Fibroblast of skin of back (primary cell): ENCODE measurements at places on chromosomes 5 and 9.
A peak's percentile ranks its signal among the peaks of the same experiment; 100 is the strongest.

DNA sequence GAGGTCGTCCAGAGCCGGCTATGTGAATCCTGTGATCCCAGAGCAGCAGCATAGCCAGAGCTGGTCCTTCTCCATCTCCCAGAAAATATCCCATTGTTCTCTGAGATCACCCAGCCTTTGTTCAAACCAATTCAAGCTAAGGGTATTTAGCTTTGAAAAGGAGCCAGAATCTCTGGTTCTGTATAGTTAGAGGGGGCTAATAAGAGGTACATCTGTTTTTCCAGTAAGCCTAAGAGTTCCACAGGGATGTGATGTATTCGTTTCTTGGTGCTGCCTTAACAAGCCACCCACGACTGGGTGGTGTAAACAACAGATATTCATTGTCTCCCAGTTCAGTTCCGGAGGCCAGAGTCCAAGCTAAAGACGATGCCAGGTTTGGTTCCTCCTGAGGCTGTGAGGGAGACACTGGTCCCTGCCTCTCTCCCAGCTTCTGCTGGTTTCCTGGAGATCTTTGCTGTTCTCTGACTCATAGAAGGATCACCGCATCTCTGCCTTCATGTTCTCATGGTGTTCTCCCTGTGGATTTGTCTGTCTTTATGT, 344.8 kb downstream of the MTRR start:
- no peak for DNase-seq

GRCh38 chr9:81423589-81424326, 265.6 kb downstream of the TLE1 start:
- DNase-seq, result peak; percentile 17

DNA sequence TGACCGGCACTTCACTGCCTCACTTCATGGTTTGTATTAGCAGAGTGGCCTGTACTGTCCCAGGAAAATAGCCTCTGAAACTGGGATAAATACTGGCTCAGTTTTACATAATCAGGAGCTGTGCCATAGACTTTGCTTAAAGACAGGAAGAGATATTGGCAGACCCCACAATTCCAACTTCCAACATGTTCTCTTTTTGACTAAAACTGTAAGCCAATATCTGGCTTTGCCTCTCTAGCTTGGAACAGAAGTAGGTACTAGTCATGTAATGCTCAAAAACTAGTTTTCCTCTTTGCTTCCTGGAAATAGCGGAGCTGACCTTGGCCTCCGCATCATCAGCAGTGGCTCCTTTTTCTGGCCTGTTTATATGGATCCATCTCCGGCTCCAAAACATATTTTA, 276.9 kb downstream of the CDH9 start:
- no peak for DNase-seq

DNA sequence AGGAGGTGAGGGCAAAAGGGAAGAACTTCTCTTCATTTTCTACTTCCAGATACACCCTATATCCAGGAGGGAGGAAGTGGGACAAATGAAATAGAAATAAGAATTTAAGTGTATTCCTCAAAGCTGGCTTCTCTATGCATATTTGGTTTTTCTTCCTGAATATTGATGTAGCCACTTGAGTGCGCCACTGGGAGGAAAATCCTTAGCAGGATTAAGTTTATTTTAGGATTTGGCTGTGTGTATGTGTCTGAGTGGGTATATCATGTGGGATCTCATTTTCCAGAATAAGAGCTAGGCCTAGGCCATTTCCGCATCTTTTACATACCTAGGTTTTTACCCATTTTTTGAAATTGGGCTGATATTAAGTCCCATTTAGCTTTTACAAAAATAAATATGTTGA, 42.5 kb downstream of the MAP1B start:
- no peak for DNase-seq

- DNase-seq, result no peak
Measured at GRCh38 chr9:37732952-37733351, 20.7 kb upstream of the TRMT10B start.

GRCh38 chr5:67301285-67301903, 104.8 kb upstream of the CD180 start:
- DNase-seq, result peak; percentile 95

- DNase-seq, result no peak
Measured at GRCh38 chr5:56310711-56311204, 77.6 kb upstream of the ANKRD55 start.

- peak; percentile 68 for DNase-seq
Measured at GRCh38 chr9:112029921-112030444, 133.4 kb downstream of the UGCG start.

DNA sequence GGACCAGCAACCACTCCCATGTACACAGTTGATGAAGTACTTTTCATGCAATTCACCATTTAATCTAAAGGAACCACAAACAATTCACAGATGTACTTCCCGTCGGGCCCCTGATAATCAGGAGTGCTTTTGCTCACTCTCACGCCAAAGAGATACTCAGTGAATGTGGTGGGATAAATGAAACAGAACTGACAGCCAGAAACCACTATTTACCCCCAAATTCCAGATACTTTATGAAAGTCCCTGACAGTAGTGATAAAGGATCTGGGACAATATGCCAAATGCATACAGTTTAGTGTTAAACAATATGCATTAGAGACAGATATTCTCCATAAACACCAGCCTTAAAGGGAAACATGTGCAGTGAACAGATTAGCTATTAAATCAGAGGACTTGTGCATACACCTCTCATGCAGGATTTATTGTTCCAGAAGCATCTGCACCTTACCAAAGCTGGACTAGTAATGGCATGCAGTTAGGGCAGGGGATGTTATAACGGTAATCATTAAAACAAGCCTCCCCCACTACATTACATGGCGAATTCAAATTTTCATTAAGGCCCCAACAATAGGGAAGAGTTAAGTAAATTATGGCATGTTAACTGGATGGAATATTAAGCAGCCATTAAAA, 74.0 kb upstream of the SLC25A51 start:
- no peak for DNase-seq

- DNase-seq, result peak; percentile 51
Measured at GRCh38 chr5:36150676-36151433, 832 bp downstream of the LMBRD2 start.

DNA sequence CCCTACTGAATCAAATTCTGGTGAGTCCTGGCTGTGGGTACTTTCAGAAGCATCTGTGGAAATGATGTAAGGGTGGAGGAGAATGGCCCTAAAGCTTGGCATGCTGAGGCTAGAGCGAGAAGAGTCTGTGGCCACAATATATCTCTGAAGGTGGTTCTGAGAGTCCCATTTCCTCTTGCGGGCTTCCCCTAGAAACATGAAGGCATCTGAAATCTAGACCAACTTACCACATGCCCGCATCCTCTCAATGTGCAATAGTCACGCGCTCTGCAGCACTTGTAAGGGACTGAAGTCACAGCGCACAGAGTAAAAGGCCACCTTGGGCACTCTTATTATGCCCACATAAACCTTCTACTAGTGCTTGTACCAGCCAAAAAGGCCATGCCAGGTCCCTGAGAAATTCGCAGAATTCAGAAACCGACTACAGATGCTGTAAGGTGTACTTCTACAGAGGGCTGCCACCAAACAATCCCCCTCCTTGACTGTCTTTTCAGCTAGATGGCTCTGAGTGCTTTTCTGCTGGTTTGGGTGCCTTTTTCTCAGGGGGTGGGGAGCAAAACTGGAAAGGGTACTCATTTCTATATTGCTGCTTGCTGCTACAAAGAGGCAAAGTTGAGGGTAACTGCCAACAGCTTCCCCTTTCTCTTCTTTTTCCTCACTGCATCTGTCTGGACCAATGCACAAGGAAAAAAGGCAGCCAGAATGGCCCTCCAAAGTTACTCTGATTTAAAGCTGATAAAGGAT, 107.3 kb downstream of the ZDHHC21 start:
- DNase-seq, result no peak

- DNase-seq, result no peak
Measured at GRCh38 chr5:158487156-158487555, 612.6 kb downstream of the EBF1 start.

- peak; percentile 98 for DNase-seq
Measured at GRCh38 chr5:149561848-149562247, 10.6 kb upstream of the CSNK1A1 start.

GRCh38 chr9:133429214-133429613, 7.0 kb downstream of the ADAMTS13 start:
- DNase-seq, result no peak

DNA sequence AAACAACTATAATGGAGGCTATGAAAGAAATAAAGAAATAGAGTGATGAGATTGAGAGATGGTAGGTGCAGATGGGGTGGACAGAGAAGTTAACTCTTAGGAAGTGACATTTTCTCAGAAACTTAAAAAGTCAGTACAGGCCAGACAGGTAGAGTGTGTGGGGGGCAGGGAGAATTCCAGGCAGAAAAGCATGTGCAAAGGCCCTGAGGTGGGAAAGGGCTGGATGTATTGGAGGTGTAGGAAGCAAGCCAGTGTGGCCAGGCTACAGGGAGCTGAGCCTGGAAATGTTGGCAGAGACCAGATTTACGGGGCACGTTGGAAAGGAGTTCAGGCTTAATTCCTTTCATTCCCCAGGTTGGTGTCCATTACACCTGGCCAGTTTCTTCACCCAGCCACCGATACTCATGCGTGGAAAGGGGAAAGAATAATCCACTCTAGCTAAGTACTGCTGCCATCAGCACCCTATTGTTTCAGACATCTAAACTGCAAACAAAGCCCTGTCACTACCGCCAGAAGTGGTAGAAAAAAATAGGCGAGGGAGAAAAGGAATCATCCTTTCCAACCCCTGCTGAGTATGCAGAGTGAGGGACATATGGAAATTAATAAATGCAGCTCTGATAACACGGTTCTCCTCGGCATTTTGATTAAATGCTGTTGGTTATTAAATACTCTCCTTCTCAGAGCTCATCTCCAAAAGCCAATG, 116.8 kb upstream of the GPR151 start:
- DNase-seq, result no peak

- DNase-seq, result no peak
Measured at GRCh38 chr9:135255033-135255840, 167.8 kb downstream of the OLFM1 start.

GRCh38 chr5:86894056-86894455, 276.3 kb downstream of the COX7C start:
- no peak for DNase-seq

GRCh38 chr5:59274106-59274636, 619.4 kb downstream of the PDE4D start:
- DNase-seq, result no peak

GRCh38 chr5:153629027-153629895, 138.8 kb downstream of the GRIA1 start:
- DNase-seq, result peak; percentile 99

DNA sequence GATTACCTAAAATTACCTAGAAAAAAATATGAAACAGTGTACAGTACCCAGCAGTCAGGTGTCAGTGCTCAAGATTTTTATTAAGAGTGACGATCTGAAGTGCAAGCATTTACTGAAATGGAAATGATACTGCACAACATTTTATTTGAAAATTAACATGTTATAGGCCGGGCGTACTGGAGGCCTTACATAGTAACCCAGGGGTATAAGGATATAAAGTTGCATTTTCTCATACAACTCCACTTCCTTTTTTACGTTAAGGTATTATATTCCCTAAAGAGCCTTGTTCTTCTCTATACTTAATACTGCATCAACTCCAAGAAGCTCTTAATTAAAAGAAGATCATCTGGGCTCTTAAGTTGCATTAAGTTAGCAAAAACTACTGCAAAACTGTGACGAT, 3.3 kb downstream of the MAT2B start:
- DNase-seq, result no peak

- DNase-seq, result peak; percentile 69
Measured at GRCh38 chr5:34531751-34532360, 124.3 kb upstream of the RAI14 start.

DNA sequence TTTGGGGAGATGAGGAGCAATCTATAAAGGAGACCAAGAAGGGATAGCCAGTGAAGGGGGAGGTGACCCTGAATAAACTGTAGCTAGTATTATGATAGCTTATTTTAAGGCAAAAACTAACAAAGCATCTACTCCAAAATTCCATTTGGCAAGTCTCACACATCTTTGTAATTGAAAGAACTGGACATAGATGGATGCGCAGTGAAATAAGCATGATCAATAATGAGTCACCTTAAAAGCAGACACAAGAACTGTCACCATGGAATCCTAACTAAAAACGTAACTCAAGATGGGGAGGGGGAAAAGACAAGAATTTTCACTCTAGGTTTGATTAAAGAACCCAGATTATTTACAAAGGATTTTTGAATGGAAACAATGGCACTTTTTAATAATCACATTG, 164.5 kb downstream of the MED27 start:
- DNase-seq, result peak; percentile 79

DNA sequence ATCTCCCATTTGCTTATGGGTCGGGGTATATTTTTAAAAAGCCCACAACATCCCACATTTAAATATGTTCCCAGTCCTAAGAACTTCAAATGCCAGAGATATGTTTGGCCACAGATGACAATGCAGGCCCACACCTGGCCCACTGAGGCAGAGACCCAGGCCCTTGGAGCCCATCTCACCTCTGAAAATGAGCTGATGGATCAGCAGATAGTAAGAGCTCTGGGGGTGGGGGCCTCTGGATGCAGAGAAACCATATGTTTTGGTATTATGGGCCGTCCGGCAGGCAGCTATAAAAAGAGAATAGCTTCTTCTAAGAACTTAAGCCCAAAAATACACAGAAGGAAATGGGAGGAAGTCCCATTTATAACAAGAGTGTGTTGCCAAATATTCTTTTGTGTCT, 256.0 kb downstream of the GRIA1 start:
- DNase-seq, result no peak

DNA sequence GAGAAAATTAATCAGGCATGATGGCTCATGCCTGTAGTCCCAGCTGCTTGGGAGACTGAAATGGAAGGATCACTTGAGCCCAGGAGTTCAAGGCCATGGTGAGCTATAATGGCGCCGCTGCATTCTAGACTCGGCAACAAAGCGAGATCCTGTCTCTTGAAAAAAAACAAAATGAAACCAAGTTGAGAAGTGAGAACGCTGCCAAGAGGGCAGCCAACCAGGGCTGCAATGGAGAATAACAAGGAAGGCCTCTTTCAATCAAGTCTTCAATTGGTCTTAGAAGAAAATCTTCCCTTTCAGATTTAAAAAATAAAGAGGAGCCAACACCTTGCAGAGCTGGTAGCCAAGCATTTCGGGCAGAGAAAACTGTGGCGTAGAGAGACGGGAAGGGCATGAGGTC, 14.7 kb downstream of the KIAA1958 start:
- DNase-seq, result no peak

- no peak for DNase-seq
Measured at GRCh38 chr9:93121316-93122241, 12.5 kb downstream of the NINJ1 start.

DNA sequence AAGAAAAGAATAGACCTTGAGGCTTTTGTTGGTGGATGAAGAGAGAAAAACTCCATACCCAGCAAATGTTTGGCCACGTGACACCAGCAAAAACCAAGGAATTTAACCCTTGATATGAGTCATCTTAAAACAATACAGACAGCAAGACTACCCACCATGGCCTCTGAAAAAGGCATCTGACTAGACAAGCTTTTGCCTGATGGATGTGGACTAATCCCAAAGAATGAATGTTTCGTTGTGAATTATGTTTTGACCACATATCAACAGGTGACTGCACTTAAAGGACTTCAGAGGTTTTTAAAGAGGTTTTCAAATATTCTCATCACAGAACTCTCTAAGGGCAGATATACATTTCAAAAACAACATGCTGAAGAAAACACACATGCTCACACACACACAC, 33.0 kb upstream of the SLC1A3 start:
- DNase-seq, result peak; percentile 93
